Smooth muscle cell of the brain vasculature (primary cell): ENCODE measurements at places on chromosomes 12 and 14.

- no peak for DNase-seq
Observed at GRCh38 chr12:113142173-113142885, 6.8 kb upstream of the RASAL1 start.

- no peak for DNase-seq
Observed at GRCh38 chr14:62206456-62206855, 444.2 kb downstream of the SNAPC1 start.

DNA sequence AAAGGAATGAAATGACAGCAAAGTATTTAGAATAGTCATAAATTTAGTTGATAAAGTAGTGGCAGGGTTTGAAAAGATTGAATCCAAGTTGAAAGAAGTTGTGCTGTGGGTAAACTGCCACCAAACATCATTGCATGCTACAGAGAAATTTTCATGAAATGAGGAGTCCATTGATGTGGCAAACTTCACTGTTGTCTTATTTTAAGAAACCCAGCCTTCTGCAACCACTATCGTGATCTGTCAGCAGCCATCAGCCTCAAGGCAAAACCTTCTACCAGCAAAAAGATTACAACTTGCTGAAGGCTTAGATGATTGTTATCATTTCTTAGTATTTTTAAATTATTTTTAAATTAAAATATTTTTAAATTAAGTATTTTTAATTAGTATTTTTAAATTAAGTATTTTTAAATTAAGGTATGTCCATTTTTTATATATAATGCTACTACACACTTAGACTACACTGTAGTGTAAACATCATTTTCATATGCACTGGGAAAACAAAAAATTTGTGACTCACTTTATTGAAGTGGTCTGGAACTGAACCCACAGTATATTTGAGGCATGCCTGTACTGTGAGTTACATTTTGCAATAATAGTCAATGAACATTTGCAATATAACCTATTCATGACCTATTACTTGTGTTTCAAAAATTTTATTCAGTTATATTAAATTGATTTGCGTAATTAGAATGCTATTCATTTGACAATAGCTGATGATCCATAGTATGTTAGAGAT lies 67.2 kb upstream of the SYT1 start:
- no peak for DNase-seq

DNA sequence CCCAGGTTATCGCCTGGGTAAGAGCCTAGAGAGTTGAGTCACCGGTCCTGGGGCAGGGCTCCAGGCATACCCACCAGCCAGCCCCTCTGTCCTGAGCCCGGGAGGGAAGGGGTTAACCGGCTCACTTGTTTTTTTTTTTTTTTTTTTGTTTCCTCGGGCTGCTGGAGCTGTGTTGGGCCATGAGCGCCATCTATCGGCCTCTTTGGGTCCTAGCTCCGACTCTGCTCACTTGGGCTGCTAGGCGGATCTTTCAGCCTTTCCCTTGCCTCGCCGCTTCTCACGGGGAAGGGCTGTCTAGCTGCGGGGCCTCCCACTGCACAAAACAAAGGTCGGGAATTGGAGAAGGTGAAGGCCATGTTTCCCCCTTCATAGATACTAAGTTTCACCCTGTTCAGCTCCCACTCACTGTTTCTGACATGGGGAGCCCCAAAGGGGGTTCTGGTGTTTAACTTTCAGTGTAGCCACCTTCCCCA lies 2.8 kb upstream of the SMUG1 start:
- DNase-seq = peak; percentile 68

- no peak for DNase-seq
Observed at GRCh38 chr14:54889919-54890318, 12.7 kb downstream of the GCH1 start.

DNA sequence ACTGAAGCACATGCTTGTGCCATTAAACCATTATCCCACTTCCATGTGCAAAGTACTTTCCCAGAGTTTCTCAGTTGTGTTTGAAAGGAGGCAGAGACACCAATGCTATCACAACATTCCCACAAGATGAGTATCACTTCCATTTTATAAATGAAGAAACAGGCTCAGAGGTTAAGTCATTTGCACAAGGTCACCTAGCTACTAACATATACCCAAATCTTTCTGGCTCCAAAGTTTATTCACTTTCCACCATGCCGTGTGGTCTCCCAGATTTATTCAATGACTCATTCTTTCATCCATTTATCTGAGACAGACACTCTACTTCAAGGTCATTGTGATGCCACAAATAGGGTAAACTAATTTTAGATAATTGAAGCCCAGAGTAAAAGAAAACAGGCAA lies 9.4 kb downstream of the ART4 start:
- DNase-seq = no peak

DNA sequence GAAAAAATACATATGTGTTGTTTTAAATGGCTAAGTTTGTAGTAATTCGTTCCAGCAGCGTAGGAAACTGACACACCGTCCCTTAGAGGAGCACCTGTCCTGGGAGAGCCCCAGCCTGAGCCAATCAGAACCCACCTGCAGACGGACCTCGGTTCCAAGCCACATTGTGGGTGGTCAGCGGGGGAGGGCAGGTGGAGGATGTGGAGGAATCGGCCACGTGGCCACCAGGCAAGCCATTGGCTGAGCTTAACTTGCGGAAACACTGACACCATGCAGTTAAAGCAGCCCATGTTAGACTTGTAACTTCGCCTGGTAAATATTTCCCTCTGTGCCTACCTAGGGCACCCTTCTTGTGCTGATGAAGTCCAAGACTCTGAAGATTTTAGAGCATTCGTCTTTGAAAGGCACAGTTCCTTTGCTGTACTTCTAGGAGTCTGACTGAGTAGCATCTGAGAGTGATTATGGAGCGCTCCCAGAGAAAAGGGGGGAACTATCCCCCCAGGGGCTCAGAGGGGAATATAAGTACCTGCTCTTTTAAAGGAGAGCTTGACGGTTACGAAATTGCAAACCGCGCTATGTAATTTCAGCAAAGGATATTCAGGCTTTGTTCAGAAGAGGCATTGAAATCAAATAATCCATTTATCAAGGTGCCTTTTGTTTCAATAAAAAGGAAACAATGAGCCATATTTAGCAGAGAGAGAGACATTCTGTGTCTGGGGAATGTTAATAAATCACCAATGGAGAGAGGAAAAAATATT lies 135.7 kb downstream of the TMEM132C start:
- no peak for DNase-seq

DNA sequence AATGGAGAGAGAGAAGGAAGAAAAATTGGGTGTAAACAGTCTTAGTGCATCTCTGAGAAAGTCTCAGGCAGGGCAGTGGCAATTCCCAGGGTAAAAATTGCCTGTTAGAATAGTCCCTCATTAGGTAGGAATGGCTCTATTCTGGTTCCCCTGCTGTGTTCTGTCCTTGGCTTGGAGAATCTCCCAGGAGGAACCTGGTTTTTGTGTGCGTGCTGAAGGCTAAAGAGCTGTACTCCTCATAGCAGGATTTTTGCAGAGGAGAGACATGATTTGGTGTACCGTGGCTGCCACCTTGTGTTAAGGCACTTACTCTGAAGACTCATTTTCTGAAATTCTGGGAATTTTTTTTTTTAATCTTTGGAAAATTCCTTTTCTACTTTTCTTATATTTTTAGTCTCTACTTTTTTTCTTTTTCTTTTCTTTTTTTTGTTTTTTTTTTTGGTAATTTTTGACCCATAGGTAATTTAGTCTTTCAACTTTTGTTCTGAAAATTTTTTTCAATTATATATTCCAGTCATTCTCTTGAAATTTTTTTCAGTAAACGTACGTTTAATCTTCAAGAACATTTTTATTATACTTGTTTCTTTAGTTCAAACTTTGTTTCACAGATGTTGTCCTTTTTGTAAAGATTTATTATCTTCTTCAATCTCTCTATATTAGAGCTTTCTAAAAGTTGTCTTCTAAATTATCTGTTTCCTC lies 63.8 kb downstream of the FBXO33 start:
- DNase-seq = peak; percentile 50

- no peak for DNase-seq
Observed at GRCh38 chr12:107761502-107761904, 566 bp upstream of the PRDM4 start.

- no peak for DNase-seq
Observed at GRCh38 chr14:96705422-96706092, 91.6 kb upstream of the VRK1 start.
